ENCODE measurements at places on chromosomes 3 and 15. TPM values are rescaled to one million over a fixed set of nuclear protein-coding genes. Genes with fewer than 3 reads are reported as not detected.

- peak; percentile 17 for DNase-seq
These were observed 620 bp upstream of the CMSS1 start for GRCh38 chr3:99817047-99817436.

- no peak for DNase-seq
These were observed 75.9 kb upstream of the ATP2B2 start for GRCh38 chr3:10581251-10581650.

- DNase-seq = peak; percentile 62
These were observed 17.7 kb downstream of the EEFSEC start for GRCh38 chr3:128170866-128171516.

DNA sequence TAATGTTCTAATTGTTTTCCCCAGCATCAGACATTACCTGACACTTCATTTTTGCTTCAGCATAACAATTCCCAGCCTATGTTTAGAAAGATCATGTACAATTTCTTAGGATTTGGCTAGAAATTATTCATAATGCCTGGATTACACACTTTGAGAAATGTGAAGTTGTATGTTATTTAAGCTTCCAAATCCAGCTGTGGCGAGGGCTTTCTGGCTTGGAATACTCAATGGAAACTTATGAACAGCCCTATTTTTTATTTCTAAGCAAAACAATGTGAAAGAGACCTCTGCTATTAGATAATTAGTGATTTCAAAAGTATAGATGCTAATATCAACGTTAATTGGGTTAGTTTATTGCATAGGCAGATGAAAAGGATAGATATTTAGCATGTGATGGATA, 341.6 kb downstream of the ZNF385D start:
- DNase-seq = no peak

- no peak for DNase-seq
These were observed 23.5 kb upstream of the TNFSF10 start for GRCh38 chr3:172546628-172547214.

DNA sequence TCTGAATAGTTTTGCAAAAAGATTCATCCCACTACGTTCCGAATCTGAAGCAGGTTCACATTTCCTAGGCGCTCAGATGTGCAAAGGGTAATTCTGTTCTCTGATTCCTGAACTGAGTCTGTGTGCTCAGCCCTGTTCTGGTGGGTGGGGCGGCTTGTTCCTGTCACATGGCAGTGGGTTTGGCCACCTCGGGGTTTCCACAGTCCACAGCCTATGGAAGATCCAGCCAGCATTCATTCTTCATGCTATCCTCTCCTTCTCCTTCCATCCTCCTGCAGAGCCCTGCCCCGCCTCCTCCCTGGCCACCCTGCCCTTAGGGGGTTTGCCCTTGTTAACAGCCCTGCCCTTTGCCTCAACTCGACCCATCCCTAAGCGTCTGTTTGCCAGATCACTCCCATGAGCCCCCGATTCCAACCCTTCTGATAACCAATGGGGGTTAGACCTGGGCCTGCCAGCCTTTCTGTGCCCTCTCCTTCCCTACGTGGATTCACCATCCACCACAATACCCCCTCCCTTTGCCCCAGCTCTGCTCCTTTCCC, 31.0 kb downstream of the PRR20G start:
- DNase-seq = no peak

DNA sequence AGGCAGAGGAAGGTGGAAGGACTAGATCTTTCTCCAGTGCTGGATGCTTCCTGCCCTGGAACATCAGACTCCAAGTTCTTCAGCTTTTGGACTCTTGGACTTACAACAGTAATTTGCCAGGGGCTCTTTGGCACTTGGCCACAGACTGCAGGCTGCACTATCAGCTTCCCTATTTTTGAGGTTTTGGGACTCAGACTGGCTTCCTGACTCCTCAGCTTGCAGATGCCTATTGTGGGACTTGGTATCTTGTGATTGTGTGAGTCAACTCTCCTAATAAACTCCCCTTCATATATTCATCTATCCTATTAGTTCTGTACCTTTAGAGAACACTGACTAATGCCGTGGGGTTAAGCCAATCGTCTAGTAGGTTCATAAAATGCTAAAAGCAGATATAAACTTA, 8.8 kb upstream of the B3GNT5 start:
- no peak for DNase-seq

DNA sequence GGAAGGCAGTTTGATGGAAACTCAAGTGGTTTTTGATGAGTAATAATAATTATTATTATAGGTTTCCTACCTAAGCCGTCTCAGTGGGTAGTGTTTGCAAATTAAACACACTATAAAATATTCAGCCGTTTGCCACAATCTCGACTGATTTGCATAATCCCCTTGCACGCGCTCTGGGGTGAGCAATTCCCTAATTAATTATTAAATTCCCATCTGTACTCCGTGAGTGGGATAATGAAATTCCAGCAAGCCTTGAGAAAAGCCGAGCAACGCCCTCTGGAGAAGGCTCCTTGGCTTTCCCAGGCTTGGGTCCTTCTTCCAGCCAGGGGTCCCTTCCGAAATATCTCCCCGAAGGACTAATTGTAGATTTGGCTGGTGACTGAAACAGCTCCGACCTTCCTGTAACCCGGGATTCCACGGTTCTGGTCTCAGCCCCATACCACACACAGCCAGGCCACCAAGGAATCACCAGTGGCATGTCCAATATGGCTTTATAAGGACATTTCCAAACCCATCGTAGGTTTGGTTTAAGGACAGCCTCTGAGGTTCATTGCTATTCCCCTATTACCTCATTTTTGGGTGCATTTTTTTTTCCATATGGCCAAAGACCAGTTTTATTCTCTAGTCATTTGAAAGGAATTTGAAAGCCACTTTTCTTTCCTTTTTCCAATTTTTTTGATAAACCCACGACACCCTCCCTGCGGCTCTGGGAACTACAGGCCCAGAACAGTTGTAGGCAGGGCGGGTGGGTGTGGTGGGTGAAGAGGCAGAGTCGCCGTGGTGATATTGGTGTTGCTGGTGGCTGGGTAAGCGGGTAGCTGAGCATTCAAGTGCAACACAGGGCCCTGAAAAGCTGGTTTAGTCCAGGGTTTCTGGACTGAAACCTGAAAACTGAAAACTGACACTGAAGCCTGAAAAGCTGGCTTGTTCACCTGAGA, 33.2 kb upstream of the RGMA start:
- no peak for DNase-seq

GRCh38 chr3:63774781-63775180, 44.3 kb upstream of the C3orf49 start:
- no peak for DNase-seq

Gene FEZF2
- total RNA-seq = not detected

Gene PLA2G4B
- total RNA-seq = 6.4 TPM

Gene SELENOS
- 39.3 TPM for total RNA-seq

Gene ADAMTS17
- total RNA-seq = 11.1 TPM

Measured in pancreas (tissue), 10 donors.